ENCODE measurements at places on chromosomes 4 and X.

- DNase-seq = no peak
These were observed 69.7 kb upstream of the PPP3CA start for GRCh38 chr4:101417046-101417445.

DNA sequence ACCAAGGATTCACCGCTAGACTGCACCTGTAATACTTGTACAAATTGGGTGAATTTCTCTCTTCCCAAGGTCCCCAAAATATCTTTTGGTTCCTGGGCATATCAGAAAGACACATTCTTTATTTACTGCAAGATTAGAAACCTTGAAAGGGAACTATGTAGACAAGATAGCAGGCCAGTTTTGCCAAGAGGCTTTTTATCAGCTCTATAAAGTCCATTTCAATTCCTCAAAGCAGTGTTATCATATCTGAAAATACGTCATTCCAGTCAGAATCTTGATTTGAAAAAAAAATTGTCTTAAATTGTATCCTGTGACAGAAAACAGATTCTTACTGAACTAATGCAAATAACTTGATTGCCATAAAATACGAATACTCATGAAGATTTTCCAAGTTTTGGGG, 37.0 kb upstream of the NSG1 start:
- no peak for DNase-seq

DNA sequence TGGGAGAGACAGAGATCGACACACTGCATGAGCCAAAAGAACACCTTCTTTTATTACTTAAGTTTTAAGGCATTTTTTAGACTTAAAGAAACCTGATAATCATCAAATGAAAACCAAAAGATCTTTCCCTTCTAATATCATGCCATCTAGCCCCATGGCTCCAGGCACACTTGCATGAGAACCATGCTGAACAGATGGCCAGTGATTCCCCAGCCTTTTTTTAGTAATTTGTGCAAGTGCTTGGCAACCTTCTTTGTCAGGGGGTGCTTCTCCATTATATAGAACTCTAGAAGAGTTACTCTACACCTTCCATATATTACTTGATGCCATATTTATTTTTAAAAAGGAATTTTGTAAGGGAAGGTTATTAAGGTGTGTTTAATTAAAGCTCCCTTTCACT, 182.2 kb upstream of the TEX13C start:
- DNase-seq = no peak

DNA sequence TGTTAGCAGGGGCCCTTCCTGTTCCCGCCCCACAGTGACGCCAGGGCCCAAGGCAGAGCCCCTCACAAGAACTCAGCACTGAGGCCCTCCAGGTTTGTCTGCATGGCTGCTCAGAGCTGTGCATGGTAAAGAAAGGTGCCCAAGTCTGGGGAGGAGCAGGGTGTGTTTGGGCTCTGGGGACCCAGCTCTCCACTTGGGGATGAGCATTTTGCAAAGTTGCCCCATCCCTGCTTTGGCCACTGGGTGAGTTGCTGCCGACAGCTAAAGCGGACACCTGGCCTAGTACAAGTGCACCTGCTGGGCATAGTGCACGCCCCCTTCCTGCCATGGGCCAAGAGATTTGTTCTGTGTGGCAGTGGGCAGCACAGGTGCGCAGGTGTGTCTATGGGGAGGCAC, 2.0 kb upstream of the MXD4 start:
- no peak for DNase-seq

DNA sequence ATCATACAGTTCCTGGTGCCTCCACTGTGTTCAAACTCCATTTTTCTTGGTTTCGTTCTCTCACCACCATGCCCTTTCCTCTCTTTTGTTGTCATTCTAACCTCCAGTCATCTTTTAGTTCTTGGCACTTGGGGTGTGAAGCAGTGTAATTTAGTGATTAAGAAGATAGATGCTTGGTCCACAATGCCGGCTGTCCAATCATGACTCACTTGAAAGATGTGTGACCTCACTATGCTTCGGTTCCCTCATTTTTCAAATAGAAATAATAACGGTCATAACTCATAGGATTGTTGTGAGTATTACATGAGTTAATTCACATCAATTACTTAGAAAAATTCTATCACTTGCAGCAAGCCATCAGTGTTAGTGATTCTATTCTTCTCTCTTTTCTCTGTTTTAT, 327.8 kb downstream of the ADGRL3 start:
- no peak for DNase-seq

- no peak for DNase-seq
These were observed 3.4 kb downstream of the ARSF start for GRCh38 chrX:3044671-3045070.

DNA sequence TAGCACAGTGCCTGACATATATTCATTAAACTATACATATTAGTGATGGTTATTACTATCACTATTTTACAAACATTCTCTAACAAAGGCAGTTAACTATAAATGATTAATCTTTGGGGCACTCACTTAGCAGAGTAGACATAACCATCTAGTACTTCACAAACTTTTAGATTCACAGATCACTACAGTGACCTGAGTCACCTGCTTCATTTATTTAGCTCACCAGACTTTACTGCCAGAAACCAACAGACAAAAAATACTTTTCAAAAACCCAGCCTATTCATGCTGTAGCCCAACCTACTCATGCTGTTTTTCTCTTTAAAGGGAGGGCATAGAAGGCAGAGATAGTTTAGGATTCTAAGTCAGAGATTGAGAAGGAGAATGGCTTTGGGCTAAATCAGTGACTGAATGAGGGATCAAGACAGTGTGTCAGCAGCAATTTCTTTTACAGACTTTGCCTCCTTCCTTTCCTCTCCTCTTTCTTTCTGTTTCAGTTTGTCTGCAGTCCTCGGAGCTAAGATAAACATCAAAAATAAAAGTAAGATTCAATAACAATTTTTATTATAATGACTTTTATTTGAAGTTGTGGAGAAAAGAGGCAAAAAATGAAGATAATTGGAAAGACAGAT, 34.7 kb upstream of the PDE5A start:
- no peak for DNase-seq

GRCh38 chr4:40506492-40506891, 123.2 kb downstream of the RBM47 start:
- no peak for DNase-seq

DNA sequence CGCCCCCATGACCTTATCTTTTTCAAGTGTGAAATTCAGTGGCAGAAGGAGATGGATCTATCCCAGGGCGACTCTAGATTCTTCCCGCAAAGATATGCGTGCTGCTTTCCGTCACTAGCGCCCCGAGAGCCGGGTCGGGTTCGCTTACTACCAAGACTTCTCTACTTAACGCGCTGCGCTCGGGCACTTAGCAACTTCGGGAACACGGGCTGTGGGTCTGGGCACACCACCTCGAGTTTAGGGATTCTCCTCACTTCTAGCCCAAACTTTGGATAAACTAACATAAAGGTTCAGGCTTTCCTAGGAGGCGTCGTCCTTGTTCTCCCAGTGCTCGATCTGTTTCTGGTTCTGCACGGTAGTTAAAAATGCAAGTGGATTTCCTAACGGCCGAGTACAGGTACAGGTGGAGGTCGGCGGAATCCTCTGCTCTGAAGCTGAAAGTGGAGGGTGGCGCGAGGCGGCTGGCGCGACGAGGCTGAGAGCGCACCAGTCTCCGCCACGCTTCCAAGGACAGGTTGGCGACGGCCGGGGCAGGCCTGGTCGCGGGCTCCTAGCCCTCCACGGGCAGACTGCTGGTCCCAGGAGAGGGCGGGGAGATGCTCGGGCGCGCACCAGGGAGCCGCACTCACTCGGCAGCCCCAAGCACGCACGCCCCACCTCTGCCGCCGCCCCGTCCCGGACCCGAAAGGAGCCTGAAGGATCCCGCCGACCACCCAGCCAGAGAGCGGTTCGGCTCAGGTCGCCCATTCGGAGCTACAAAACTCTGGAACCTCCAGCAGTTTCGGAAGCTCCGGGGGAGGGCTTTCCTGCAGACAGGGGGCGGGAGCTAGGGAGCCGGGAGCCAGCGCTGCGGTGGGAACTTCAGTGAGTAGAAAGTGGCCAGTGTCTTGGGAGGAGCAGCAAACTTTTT, 100.8 kb upstream of the TENM3 start:
- peak; percentile 8 for DNase-seq

GRCh38 chr4:38462367-38463055, 201.5 kb upstream of the KLF3 start:
- DNase-seq = no peak

DNA sequence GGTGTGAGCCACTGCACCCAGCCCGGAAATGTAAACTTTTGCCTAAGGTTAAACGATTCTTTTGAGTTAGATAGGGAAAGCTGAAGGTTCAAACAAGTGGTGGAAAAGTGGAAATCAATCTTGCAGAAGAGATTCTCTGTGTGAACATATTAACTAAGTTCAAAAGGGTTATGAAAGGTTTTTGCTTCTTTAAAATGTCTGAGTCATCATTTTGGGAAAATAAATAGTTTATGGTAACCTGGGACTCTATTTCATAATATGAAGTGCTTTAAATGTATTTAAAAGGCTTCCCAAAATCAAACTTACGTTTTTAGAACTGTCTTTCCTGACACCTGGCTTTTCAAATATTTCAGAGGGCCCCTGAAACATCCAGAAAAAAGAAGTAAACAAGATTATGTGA, 73.6 kb upstream of the MID1IP1 start:
- DNase-seq = no peak

- DNase-seq = no peak
These were observed 45.6 kb upstream of the S100G start for GRCh38 chrX:16604337-16604736.

DNA sequence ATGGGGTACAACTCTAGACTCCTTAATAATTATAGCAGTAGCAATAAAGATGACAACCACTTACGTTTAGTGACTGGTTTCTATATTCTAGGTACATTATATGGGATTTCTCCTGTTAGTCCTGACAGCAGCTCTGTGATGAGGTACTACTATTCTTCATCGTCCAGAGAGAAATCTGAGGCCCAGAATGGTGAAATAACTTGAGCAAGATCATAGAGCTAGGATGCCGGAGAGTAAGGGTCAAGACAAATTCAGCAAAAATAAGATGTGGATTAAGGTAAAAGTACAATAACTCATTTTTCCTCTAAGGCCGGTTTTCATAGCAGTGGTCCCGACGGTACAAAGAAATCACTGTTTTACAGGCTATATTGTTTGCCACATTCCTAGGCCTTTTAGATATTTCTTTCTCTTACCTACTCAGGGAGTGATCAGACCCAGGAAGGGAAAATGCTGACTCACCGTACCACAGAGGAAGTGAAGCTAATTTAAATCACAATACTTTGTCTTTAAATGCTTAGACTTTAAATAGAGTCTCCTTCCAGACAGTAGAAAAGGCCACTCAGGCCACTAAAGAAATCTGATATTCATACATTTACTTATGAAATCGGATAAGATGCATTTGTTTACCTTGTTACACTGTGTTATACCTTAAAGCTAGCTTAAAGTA, 2023.0 kb upstream of the AGA start:
- no peak for DNase-seq

GRCh38 chr4:39362827-39363226, 3.3 kb downstream of the RFC1 start:
- DNase-seq = no peak

DNA sequence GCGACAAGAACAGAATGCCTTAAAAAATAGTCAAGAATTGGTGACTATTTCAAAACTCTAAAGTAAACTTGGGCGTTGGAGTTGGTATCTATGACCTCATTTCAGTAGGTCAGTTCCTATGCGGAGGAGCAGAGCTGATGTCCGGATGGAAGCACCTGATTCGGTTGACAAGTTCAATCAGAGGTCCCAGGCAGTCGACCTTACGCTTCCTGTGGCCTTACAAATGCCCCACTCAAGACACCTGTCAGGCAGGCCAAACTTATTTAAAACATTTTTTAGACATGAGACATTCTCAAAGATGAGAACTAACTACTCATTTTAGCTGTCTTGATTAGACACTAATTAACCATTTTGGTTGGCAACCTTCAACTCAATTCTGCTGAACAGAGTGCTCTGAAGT, 137.7 kb upstream of the ADAMTS3 start:
- no peak for DNase-seq

- DNase-seq = peak; percentile 20
These were observed 158.4 kb downstream of the CHIC2 start for GRCh38 chr4:53905941-53906377.

- DNase-seq = peak; percentile 47
These were observed 11.3 kb downstream of the UCHL1 start for GRCh38 chr4:41267997-41268396.

- no peak for DNase-seq
These were observed 54.5 kb downstream of the RS1 start for GRCh38 chrX:18617407-18617750.

- no peak for DNase-seq
These were observed 69.8 kb upstream of the SMARCA5 start for GRCh38 chr4:143443728-143444127.

GRCh38 chr4:16496501-16496900, 270.2 kb upstream of the TAPT1 start:
- DNase-seq = no peak

DNA sequence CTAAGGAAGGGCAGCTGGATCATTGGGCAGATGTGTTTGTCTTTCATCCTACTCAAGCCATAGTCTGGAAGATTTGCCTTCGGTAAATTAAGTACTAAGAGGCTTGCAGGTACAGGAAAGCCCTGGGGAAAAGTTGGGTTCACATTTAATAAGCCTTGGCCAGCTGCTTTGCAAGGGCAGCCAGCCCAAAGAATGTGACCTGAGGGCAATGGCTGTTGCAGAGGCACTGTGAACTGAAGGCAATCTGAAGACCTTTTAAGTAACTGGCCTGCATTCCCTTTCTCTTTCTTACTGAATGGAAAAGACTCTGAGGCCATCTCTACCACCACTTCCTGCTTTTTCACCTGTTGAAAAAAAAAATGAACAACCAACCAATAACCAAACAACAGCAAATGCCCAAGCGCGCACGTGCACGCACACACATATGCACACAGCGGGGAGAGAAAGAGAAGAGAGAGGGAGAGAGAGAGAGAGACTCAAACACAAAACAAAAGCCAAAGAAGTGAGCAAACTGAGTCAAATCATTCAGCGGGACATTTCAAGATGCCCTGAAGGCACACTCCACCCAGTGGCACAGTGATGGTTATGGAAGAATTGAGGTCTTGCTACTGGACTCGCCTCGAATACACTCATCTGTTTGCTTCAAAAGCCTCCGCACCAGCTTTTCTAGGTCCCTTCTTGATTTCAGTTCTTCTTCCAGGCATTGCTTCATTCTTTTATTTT, 19.6 kb downstream of the CD40LG start:
- DNase-seq = no peak

DNA sequence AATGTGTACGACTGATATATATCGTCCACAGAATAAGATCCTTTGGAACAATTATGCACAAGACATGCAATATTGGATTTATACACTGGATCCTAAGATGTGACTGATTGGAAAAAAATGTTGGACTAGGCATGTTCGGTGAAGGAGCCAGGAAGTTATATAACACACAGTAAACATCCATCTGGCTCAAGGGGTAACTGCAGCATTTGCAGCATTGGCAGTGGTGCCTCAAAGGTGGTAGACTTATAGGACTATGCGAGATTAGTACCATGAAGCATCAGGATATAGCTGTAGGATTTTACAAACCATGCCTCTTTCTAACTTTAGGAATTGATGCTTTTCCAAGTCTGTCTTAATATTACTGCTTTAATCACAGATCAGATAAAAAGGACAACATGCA, 34.3 kb downstream of the MSX1 start:
- no peak for DNase-seq

GRCh38 chrX:4547213-4547836, 833.9 kb upstream of the PRKX start:
- peak; percentile 83 for DNase-seq

GRCh38 chr4:167415461-167415860, 181.2 kb upstream of the SPOCK3 start:
- DNase-seq = no peak

- DNase-seq = no peak
These were observed 48.9 kb upstream of the PHF8 start for GRCh38 chrX:54093159-54093558.
